ENCODE measurements at places on chromosomes 3 and 15. TPM values are rescaled to one million over a fixed set of nuclear protein-coding genes. Genes with fewer than 3 reads are reported as not detected.

The TMOD2 gene
- 2.7 TPM for total RNA-seq

The SST gene
- not detected for total RNA-seq

The STRIT1 gene
- not detected for total RNA-seq

The SLC30A4 gene
- 3.8 TPM for total RNA-seq

The CD276 gene
- total RNA-seq = 85.6 TPM

The MAN2A2 gene
- total RNA-seq = 52.1 TPM

The SHC4 gene
- total RNA-seq = not detected

The GOLGA6D gene
- not detected for total RNA-seq

The GADL1 gene
- not detected for total RNA-seq

The MKRN3 gene
- 0.18 TPM for total RNA-seq

The CPEB1 gene
- not detected for total RNA-seq

The FANCD2OS gene
- not detected for total RNA-seq

The CACNA2D3 gene
- total RNA-seq = not detected
